T-helper 1 cell (primary cell): ENCODE measurements at places on chromosomes 2 and 18.

- peak; percentile 67 for DNase-seq
Observed at GRCh38 chr2:232327105-232328031, 51.2 kb upstream of the ALPP start.

- no peak for DNase-seq
Observed at GRCh38 chr2:78476619-78477229, 548.8 kb upstream of the REG3G start.

DNA sequence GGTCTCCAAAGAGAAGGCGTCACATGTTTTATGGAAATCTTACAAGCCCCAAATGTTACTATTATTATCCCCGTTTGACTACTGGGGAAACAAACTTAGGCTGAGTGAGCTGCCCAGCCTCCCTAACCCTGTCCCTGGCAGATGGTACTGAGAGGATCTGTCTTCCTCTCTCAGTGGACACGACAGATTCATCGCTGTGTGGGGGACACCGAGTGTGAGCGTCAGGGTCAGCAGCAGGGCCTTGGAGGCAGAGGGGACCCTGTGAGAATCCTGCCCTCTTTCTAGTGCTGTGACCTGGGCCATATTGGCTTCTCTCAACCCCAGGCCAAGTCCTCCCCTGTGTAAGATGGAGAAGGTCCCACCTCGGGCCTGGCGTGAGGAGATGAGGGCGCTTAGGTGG lies 27.1 kb upstream of the SMAD7 start:
- DNase-seq: no peak

DNA sequence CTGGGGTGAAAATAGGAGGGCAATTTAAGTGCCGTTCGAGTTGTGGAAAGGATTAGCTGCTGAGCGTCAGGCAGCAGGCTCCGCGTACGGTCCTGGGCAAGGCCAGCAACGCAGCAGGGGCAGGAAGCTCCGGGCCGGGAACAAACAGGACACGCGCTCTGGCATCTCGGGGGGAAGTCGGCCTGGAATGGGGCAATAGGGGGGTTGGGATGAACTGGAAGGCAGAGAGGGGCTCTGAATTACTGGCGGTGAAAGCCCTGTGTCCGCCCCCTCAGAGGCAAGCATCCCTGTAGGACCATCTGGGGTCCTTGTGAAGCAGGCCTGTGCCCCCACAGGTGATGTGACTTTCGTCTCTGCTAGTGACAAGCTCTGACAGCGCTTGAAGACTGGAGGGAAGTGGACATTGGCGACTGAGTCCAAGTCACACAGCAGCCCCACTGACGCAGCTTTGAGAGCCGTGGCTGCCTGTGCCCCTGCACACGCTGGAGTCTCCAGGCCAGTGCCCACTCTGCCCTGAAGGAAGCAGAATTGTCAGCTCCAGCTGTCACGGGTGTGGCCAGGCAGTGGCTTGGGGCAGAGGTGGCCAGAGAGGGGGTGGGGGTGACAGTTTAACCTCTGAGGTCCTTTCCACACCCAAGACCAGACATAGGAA lies 22.3 kb downstream of the GPR35 start:
- DNase-seq: no peak

DNA sequence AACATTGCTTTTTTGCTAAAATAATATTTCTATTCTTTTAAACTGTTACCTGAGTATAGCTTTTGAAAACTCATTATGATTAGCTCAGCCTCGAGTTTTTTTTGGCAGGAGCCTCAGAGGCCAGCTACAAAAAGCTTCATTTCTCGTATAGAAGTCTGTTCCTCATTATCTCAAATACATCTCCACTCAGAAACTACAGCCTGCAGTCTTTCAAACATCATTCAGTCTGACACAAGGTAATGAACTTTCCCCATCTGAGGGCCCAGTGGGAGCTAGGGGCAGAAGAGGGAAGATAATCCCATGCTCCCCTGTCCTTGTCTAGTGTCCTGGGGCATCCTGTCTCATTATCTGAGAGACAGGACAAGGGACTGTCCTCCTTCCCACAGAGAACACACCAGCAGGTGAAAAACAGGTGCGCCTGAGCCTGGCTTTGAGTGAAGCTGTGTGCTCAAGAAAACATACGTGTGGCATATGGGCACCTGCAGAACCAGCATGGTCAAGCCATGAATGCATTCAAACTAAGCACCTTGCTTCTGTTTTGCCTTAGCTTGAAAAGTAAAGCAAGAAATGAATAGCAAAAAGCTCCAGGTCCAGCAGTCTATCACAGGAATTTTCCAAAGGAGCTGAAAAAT lies 247.5 kb downstream of the MREG start:
- DNase-seq: no peak

DNA sequence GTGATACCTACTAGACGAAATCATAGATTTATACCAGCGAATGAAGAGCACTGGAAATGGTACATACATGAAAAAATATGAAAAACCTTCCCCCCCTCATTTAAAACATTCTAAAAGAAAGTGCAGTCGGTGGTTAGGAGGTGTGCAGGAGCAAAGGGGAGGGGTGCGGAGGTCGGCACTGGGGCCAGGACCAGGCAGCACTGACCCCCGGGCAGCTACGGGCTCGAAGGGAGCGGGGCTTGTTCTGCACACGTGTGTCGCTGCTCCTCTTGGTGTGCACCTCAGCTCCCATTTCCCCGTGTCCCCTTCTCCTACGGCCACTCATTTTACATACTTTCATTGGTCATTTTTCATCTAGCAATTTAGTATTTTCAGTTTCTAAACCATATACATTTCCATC lies 89.0 kb downstream of the LAMA1 start:
- no peak for DNase-seq

GRCh38 chr2:8125741-8126711 lies 555.8 kb upstream of the ID2 start:
- no peak for DNase-seq

GRCh38 chr2:105782123-105782522 lies 37.4 kb downstream of the NCK2 start:
- DNase-seq: no peak

GRCh38 chr2:23557455-23557854 lies 172.5 kb downstream of the KLHL29 start:
- DNase-seq: no peak

DNA sequence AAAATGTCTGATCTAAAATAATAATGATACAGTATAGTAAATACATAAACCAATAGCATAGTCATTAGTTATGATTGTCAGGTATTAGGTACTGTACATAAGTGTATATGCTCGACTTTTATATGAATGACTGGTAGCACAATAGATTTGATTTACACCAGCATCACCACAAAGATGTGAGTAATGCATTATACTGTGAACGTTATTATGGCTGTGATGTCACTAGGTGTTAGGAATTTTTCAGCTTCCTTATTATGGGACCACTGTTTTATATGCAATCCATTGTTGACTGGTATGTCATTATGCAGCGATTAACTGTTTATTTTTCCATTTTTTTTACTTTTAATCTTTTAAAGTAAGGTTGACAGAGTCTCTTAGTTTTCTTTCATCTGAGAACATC lies 23.7 kb downstream of the ATP9B start:
- no peak for DNase-seq

DNA sequence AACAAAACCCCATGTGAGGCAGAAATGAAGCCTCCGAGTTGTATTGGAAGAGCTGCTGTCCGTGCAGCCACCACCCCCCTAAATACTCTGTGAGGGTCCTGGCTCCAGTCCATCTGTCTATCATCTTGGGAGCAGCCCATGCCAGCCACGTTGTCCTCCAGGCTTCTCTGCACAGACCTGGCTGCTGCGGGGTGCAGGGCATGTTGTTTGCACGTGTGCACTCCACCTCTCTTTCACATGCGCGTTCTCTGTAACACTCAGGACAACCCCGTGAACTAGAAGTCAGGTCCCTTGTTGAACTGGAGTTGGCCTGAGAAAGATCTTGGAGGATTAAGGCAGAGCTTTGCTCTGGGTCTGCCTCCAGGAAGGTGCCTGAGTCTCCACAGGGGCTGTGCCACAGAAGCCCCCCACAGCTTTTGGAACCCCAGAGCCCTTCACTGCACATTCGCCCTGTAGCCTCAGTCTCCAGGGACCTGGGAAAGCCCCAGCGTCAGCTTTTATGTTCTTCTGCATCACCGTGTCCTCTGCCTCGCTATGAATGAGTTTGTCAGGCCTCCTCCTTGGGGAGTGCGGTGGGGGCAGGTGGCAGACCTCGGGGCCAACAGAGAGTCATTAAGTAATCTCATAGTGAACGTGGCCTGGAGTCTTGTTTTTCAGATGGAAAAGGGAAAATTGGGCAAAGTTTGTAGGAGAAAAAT lies 16.6 kb downstream of the RTP5 start:
- no peak for DNase-seq

DNA sequence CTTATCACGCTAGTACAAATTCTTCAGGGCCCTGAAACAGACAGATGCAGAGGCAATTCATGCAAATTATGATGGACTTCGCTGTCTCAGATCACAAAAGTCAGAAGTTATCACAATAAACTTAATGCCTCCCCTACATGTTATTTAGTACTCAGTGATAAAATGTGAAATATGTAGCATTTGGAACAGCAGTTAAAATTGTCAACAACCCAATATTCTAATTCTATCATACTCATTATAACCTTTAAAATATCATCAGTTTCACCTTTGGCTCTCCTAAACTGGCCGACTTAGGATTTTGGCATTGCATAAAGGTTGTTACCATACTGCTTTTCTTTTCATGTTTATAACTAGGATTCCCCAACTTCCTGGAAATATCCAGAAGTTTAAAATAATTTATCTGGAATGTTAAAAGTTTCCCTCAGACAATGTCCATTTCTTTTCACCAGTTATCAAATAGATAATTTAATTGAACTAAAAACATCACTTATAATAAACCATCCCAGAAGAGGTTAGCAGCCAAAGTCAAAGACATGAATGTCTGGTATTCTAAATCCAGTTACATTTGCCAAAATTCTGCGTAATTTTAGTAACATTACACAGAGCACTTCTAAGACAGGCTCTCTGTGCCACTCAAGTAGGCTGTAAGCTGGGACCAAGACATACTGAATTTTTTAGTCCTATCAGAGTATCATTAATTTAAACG lies 239.8 kb downstream of the RBM43 start:
- no peak for DNase-seq

DNA sequence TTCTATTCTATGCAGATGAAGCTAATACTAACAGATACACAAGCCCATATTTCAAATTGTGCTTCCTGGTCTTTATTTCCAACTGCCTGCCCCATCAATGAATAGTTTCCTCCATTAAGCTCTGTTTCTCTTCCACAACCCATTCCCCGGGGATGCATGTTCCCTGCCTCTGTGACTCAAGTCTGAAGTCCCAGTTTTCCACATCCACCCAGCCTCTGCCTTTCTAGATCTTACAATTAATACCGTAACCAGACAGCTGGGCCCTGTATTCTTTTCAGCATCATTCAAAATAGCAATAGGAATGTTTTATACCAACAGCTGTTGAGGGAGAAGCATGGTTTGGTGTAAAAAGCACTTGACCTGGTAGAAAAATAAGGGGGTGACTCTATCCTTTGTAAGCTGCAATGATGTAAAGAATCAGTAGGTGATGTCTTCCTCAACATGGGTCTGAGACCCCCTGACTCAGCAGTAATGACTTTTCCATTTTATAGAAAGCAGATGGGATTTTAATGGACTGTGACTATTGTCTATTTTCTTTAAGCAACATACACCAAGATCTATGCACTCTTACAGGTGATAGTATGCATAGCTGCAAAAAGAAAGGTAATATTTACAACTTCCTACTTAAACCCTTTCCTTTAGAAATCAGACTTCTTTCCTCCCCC lies 46.1 kb upstream of the DAPL1 start:
- no peak for DNase-seq

GRCh38 chr2:3338340-3338739 lies 39.3 kb downstream of the EIPR1 start:
- DNase-seq: no peak

GRCh38 chr18:63182861-63183260 lies 136.7 kb downstream of the BCL2 start:
- DNase-seq: no peak

- DNase-seq: no peak
Observed at GRCh38 chr2:45567288-45567963, 43.6 kb downstream of the SRBD1 start.

DNA sequence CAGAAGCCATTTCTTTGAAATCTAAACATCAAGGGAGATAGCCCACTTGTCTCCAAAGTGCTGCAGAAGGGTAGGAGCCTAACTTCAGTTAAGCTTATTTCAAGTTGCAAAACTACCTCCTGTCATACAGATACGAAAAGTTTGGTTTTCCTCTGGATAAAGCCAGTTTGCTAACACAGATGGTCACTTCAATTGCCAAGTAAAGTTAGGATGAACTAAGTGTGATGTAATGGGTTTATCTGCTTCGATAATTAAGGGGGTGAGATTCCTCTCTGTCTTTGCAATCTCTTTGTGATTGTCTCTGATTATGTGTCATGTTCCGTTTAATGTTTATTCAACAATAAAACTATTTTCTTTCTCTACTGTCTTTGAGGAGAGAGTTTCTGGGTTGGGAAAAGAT lies 156.4 kb downstream of the SLC39A10 start:
- DNase-seq: no peak

DNA sequence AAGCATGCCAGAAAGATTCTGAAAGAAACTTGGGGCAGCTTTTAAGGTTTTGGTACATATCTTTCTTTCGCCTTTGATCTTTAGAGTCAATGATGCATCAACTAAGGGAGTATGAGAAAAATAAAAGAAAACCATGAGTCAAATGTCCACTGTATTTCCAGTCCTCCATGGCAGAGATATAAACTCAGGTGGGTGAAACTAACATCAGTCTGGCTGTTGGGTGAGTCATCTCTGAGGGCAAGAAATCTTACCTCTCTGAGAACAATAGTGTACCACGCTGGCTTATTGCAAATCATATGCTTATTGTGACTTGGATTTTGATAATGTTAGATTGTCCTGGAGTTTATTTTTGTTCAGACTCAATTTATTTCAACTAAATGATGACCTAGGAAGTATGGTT lies 521.0 kb downstream of the PLCL1 start:
- no peak for DNase-seq

- DNase-seq: no peak
Observed at GRCh38 chr2:178204977-178205376, 10.7 kb downstream of the OSBPL6 start.

- no peak for DNase-seq
Observed at GRCh38 chr2:125512313-125512712, 1143.6 kb upstream of the GYPC start.

DNA sequence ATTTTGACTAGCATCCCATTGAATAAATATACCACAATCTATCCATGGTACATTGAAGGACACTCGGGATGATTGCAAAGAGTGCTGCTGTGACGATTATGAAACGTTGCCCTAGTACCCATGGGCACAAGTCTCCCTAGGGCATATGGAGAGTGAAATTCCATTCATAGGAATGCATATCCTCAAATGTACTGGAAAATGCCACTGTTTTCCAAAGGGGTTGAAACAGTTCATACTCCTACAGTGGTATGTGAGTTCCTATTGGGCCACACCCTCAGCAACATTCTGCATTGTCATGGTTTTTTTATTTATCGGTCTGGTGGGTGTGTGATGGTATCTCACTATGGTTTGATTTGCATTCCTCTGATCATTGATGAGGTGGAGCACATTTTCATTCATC lies 130.6 kb downstream of the TWIST2 start:
- no peak for DNase-seq
